HEK293T (cell line): ENCODE measurements at places on chromosomes 5 and 9.

DNA sequence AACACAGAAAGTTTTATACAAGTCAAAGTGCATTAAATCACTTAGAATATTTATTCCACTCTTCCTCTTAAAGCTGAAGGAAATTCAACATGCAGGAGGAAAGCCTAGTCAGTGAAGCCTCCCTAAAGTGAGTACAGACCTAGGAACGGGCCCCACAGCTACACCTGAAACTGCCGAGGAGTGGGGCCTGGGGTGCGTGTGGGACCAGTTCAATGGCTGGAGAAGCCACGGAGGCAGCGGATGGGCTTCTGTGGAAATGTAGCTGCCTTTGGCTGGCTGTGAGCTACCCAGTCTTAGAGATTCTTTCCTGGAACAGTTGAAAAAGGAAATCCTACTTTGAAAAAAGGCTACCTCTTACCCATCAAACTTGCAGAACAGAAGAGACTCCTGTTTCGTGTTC, 16.6 kb downstream of the ARPC5L start:
- no peak for DNase-seq

GRCh38 chr9:77944556-77945243, 86.9 kb downstream of the GNAQ start:
- peak; percentile 17 for DNase-seq

- peak; percentile 65 for DNase-seq
Observed at GRCh38 chr5:83608122-83608521, 112.5 kb downstream of the HAPLN1 start.

- DNase-seq, result no peak
Observed at GRCh38 chr5:21831145-21831787, 1021.9 kb downstream of the CDH12 start.

- no peak for DNase-seq
Observed at GRCh38 chr5:77719666-77720363, 56.3 kb downstream of the TBCA start.

GRCh38 chr5:73515232-73515631, 17.0 kb downstream of the BTF3 start:
- DNase-seq, result no peak

DNA sequence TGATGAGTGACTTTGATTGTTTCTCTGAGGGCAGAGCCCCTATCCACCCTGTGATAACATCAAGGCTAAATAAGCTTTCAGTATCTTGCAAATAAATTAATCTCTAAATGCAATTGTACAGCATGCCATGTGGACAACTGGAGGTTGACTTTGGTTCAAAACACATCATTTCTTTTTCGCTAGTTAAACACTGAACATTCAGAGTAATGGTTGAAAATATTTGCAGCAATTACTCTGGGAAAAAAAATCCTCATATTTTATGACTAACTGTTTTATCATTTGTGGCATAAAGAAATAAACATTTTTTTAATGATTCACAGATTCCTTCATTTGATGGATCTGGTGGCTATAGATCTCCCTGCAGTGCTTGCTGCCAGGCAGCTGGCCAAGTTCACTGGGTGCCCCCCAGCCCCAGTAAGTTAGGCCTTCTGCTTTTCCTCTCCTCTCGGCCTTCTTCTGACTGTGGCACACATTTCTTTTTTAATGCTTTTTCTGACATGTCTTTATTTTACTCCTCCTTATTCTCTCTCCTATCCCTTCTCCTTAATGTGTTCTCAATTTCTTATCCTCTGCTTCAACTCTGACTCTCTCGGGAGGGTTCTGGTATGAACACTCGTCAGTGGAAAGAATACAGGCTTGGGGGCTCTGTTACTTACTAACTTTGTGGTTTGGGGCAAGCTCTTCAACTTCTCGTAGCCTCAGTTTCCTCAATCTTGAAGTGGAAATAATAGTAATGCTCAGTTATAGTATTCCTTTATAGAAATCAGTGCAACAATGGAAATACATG, 69.6 kb downstream of the ADAMTSL1 start:
- DNase-seq, result no peak

DNA sequence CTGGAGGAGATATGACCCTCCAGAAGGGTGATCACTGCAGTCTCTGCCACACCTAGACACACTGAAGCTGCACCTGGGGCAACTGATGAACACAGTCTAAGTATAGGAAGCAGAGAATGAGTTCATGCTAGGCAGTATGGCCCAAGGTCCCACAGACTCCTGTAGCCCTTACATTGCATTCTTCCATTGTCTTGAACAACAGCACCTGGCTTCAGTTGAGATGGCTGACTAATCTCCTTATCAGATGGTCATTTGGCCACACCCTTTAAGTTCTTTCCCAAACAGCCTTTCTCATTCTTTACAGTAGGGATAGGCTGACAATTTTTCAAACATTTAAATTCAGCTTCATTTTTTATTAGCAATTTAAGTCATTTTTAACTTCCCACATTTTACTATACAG, 23.1 kb downstream of the CENPK start:
- no peak for DNase-seq

- peak; percentile 63 for DNase-seq
Observed at GRCh38 chr5:7745882-7746610, 104.9 kb downstream of the CFAP90 start.

- DNase-seq, result no peak
Observed at GRCh38 chr5:174493530-174493929, 230.9 kb upstream of the MSX2 start.
